Posterior vena cava (tissue), 2 donors: ENCODE measurements at places on chromosomes 2 and 18. TPM values are rescaled to one million over a fixed set of nuclear protein-coding genes. Genes with fewer than 3 reads are reported as not detected.

The SPR gene
- total RNA-seq = 14.3 TPM

The PDE1A gene
- 15.1 TPM for total RNA-seq

The CDH2 gene
- 6.0 TPM for total RNA-seq

The CYP27A1 gene
- total RNA-seq = 9.0 TPM

The SPHKAP gene
- total RNA-seq = 1.1 TPM

The CRIM1 gene
- 103 TPM for total RNA-seq

The NYAP2 gene
- total RNA-seq = not detected

The CTAGE1 gene
- total RNA-seq = not detected

The PAIP2B gene
- 2.8 TPM for total RNA-seq

The IFIH1 gene
- 16.8 TPM for total RNA-seq

The EN1 gene
- 4.0 TPM for total RNA-seq

The CYBRD1 gene
- total RNA-seq = 296 TPM

The BOK gene
- 29.7 TPM for total RNA-seq

The LAMA3 gene
- 38.6 TPM for total RNA-seq

The BCL2 gene
- 13.5 TPM for total RNA-seq

The DUSP19 gene
- total RNA-seq = 9.1 TPM
